ENCODE measurements at places on chromosomes 13 and 19. TPM values are rescaled to one million over a fixed set of nuclear protein-coding genes. Genes with fewer than 3 reads are reported as not detected.

Gene CGB5
- not detected for total RNA-seq

Gene EXOSC5
- total RNA-seq = 12.4 TPM

Gene CCDC97
- total RNA-seq = 31.9 TPM

Gene MAP4K1
- 12.1 TPM for total RNA-seq

Gene ZNF177
- total RNA-seq = 3.3 TPM

Gene COX6B2
- not detected for total RNA-seq

Gene CEACAM8
- total RNA-seq = not detected

Gene KLHL26
- 11.8 TPM for total RNA-seq

Gene ZNF541
- 0.26 TPM for total RNA-seq

Gene LINGO3
- not detected for total RNA-seq

Gene PTGIR
- total RNA-seq = 12.6 TPM

Gene ACER1
- not detected for total RNA-seq

Gene ENOX1
- total RNA-seq = 0.69 TPM

Gene IZUMO4
- 6.8 TPM for total RNA-seq

Gene EPSTI1
- 24.7 TPM for total RNA-seq

Gene OVOL3
- total RNA-seq = not detected

Gene FBXO27
- 7.6 TPM for total RNA-seq

Gene IGFLR1
- total RNA-seq = 16.9 TPM

Gene RNF225
- 0.55 TPM for total RNA-seq

Gene UQCR11
- 167 TPM for total RNA-seq

Gene RGS9BP
- 2.0 TPM for total RNA-seq

Gene ZNF628
- total RNA-seq = 10.2 TPM

Gene ICAM4
- 11.1 TPM for total RNA-seq

Gene FXYD7
- 0.61 TPM for total RNA-seq

All from upper lobe of right lung (tissue), 1 donor.